ENCODE measurements at places on chromosomes 12 and 14. TPM values are rescaled to one million over a fixed set of nuclear protein-coding genes. Genes with fewer than 3 reads are reported as not detected.

DNA sequence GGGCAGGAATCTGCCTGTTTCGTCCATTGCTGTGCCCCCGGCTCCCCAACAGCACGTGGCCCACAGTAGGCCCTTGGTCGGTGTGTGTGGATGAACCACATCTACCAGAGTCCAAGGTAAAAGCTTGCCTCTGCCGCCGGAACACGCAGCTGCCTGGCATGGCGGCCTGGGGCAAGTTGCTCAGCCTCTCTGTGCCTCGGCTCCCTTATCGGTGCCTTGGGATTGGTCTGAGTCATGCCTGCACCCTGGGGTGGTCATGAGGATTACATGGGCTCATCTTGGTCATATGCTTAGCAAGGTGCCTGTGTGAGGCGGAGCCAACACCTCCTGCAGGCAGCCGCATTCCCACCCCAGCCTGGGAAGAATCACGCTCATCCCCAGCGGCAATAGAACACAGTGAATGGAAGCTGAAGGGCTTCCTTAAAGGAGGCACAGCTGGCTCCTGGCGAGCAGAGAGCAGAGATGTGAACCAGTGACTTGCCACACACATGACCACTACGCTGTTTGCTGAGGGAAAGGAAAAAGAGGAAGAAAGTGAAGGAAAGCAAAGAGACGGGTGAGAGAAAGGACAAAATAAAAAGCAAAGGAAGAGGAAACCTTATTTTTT, 5.5 kb upstream of the SCARB1 start:
- DNase-seq: no peak

DNA sequence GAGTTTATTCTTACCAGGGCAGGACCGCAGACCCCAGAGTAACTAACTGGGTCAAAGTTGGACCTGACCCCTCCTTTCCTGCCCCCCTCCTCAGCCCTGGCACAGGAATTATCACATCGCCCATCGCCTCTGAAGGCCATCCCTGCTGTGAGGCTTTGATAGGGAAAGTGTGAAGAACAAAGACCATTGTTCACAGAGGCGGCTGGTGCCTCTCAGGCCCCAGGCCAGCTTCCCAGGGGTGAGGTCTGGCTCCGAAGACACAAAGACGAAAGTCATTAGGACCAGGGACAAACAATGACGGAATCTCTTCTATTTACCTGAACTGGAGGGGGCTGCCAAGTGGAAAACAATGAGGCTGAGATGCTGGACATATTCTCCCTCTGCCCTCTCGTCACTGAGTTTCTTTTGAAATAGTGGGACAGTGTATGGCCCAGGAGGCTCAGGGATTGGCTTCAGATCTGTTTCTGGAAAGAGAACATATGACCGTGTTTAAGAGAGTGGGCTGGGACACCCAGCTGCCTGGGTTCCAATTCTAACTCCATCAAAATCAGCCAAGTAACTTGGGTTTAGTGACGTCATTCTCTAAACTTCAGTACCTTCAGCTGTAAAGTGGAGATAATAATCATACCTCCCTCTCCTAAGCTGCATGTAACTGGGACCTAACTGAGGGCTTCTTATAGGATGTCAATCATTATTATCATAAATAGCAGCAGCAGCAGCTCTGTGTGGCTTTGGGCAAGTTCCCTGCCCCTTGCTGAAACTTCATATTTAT, 769.4 kb downstream of the MED13L start:
- DNase-seq: peak; percentile 2

DNA sequence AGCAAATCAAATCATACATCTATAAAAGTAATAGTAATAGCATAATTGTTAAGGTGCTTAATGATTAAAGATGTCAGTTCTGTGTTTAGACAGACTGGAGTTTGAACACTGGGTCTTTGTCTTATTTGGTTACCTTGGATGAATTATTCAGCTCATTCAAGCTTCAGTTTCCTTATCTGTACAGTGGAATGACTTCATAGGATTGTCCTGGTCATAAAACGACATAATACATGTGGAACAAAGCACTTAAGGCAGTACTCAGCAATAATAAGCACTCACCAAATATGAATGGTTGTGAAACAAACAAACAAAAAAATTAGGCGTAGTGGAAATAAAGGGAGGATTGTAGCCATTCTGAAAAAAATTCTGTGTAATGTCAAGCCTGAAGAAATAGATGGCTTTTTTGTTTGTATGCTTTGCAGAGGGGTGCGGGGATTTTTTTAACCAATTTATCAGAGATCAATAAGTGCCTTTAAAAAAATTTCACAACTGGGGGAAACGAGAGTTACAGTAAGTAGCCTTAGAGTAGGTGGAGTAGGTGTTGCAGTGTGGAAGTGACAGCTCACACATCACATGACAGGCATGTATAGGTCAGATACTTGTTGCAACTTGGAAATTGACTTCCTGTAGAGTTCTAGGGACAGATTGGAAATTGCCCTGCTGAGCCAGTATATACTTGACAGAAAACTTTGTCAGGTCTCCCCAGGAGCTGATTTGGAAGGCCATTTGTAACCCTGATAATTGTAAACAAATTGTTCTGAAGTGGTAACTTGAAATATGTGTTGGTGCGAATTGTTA, 157.7 kb downstream of the SLC15A5 start:
- no peak for DNase-seq

DNA sequence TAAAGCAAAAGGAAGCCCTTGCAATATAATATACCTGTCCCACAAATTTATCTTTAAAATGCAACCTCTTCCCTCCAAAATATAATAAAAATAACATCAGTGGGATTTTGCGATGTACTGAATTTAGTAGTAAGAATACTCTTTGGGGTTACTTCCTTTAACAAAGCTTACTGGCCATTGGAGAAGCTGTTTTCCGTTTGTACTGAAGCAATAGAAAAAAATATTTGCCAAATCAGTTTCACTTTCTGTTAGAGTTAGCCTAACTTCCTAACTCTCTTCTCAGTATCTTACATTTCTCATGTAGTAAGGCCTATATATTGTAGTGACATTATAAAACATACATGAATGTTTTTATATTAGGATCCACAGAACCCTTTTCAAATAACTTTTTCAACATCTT, 3.7 kb downstream of the MAX start:
- no peak for DNase-seq

The SLC38A4 gene
- 1.4 TPM for total RNA-seq

The SERPINA5 gene
- total RNA-seq: 0.36 TPM

GRCh38 chr14:103207388-103208072, 84.3 kb downstream of the TNFAIP2 start:
- peak; percentile 23 for DNase-seq

The KRT73 gene
- not detected for total RNA-seq

- no peak for DNase-seq
Observed at GRCh38 chr14:89325299-89325883, 91.6 kb downstream of the FOXN3 start.

The LALBA gene
- total RNA-seq: not detected

- DNase-seq: no peak
Observed at GRCh38 chr14:51004801-51005526, 60.7 kb upstream of the PYGL start.

The SPX gene
- 1.5 TPM for total RNA-seq

The HSPA2 gene
- 6.5 TPM for total RNA-seq

The ANO4 gene
- 44.3 TPM for total RNA-seq

- DNase-seq: no peak
Observed at GRCh38 chr12:128820723-128821432, 2.9 kb downstream of the SLC15A4 start.

The KDM5A gene
- total RNA-seq: 71.9 TPM

The DDX11 gene
- 36.2 TPM for total RNA-seq

- no peak for DNase-seq
Observed at GRCh38 chr12:62601765-62602164, 135.1 kb downstream of the MON2 start.

GRCh38 chr14:53842938-53843337, 113.7 kb downstream of the BMP4 start:
- DNase-seq: no peak

GRCh38 chr14:54621686-54622085, 54.8 kb downstream of the SAMD4A start:
- DNase-seq: no peak

The TAC3 gene
- total RNA-seq: not detected

The SCN8A gene
- 80.3 TPM for total RNA-seq

The ZDHHC22 gene
- total RNA-seq: 9.8 TPM

The BDKRB2 gene
- total RNA-seq: 0.45 TPM

- DNase-seq: no peak
Observed at GRCh38 chr14:35669782-35670181, 135.8 kb downstream of the INSM2 start.

DNA sequence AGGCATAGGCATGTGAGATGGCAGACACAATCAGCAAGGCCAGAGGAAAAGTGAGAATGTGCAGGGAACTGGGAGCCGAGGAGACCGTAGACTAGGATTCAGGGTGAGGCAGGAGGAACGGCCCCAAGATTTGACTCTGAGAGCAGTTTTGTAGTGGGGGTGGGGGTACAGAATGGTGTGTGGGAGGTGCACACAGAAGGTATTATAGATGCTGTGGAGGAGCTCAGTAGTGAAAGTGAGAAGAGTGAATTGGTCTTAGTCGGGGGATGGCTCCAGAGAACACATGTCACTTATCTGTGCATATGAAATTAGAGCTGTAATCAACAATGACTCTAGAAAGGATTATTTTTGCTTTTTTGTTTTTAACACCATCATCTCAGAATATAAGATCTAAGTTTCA, 11.9 kb downstream of the ZNF664 start:
- no peak for DNase-seq

The PSMB11 gene
- not detected for total RNA-seq

GRCh38 chr14:68392393-68393141, 400.3 kb downstream of the ZFP36L1 start:
- DNase-seq: no peak

The GALNT16 gene
- total RNA-seq: 9.3 TPM

The C12orf54 gene
- not detected for total RNA-seq

- no peak for DNase-seq
Observed at GRCh38 chr12:28817524-28817923, 331.6 kb upstream of the FAR2 start.

DNA sequence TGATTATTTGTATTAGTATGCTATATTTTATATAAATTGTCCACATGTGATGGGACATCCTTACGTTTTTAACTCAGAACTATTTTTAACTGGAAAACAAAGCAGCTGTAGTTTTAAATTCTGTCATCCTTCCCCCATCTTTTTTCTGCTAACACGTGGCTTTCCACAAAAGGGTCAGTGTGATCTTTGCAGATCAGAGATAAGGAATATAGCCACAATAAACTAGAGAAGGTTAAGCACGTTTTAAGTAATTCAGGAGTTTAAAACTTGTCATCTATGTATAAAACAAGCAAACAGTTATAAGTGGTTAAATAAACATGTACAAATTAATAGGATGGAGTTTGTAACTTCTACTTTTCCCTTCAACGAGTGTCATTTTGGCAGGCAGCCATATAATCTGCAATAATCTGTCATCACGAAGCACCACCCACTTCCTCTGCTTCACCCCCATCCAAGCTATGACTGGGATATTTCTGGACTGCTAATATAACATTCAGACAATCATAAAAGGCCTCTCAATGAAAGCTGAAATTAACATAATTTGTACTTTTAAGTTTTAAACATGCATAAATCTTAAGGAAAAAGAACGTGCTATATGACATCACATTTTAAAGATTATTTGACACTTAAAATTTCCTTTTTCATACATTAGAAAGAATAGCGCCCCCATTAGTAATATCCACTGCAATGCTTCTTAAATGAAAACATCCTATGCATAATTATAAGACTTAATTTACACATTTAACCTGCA, 15.3 kb downstream of the TAOK3 start:
- DNase-seq: no peak
